ENCODE measurements at places on chromosomes 2 and 18.

GRCh38 chr2:176924909-176925534 is 287.6 kb upstream of the HNRNPA3 start:
- DNase-seq: no peak

DNA sequence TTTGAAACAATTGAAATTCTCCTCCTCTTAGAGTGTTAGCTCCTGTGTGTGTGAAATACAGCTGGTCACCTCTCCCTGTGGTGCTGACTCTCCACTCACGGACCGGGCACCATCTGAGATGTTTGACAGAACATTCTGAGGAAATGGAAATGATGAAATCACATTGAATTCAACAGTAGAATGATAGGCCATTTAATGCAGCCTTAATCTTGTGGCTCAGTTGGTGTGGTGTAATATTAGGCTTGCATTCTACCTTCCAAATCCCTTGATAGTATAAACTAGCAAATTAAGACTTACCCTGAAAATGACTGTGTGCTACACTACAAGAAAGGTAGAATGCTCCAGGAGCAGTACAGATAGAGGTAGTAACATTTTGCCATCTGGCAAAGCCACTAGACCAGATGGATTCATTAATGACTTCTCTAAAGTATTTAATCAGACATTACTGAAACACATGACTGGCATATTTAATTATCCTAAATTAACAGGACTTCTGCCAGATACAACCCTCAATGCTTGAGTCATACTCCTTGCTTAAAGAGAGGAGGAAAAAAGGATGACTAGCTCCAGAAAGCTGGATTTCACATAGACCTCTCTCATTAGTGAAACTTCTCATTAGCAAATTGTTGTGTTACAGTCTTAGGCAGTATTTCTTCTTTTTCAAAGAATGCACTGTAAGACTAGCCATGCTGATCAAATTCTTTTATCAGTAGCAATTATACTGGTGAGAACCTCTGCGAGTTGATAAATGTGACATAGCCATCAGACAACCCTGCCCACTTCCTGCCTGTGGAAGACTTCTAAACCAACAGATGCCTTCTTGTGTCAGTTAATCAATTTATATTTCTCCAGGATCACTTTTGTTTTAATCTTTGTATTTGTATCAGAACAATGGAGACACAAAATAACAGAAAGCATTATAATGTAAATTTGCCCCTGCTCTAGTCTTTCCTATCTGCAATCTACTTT is 80.6 kb downstream of the EML6 start:
- DNase-seq: no peak

DNA sequence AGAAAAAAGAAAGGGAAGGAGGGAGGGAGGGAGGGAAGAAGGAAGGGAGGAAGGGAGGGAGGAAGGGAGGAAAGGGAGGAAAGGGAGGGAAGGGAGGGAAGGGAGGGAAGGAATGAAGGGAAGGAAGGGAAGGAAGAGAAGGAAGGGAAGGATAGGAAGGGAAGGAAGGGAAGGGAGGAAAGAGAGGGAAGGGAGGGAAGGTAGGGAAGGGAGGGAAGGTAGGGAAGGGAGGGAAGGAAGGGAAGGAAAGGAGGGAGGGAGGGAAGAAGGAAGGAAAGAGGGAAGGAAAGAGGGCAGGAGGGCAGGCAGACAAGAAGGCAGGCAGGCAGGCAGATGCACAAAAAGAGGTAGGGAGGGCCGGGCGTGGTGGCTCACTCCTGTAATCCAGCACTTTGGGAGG is 74.9 kb downstream of the THADA start:
- no peak for DNase-seq

- DNase-seq: no peak
These were observed 31.8 kb upstream of the CAVIN2 start for GRCh38 chr2:191878548-191879279.

DNA sequence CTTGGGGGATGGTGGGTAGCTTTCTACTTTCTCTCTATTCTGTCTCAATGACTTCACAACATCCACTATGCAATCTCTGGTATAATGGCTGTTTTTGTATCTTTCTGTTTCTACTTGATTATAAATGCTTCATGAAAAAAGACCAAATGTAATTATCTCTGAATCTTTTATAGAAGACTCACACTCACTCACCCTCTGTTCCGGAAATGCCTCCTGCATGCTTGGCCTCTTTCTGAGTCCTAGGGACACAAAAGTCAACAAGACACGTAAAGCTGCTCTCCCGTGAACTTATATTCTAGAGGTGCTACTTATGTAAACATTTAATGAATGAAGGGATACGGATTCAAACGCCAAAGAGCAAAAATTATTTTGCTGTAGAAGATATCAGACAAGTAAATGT is 502.2 kb upstream of the SOX11 start:
- no peak for DNase-seq

All from DMS79 (cell line).